GDM1 (cell line): ENCODE measurements at places on chromosomes 7 and 10.

GRCh38 chr7:68288144-68288593 is 1291.5 kb downstream of the TYW1 start:
- DNase-seq: no peak

DNA sequence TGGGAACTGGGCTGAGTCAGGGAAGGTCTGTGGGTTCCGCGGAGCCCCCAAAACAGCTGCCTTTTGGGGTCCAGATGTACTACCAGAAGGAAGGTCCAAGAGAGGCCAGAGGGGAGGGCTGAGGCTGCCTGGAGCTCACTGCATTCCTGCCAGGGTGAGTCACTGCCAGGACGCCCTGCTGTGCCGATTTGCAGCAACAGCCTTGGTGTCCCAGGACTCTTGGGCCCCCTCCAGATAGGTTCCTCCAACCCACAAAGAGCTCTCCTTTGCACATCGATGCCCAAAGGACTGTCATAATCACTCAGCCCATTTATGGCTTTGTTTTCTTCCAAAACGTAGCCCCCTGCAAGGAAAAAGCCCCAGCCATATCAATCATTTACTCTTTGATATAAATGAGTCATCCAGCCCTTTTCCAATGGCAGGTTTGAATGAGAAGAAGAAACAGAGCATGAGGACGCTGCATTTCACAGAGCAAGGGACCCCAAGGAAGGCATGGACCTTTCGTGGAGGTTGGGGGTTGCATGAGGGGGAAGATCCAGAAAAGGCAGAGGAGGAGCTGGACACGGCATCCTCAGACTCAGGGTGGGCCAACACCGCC is 32.2 kb upstream of the COL13A1 start:
- DNase-seq: no peak

DNA sequence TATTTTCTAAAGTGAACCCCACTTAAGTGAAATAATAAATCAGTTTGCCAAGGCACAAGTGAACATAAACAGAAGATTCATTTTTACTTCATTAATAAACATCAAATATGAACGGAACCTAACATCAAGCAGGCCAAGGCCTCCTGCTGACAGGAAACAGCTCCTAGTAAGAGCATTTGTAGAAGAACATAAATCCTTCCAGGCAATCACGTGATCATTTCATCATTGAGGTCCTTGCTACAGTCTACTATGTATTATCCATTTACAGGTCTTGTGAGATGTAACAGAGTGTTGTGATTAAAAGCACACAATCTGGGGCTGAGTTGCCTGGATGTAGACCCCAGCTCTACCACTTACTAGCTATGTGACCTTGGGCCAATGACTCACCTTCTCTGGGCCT is 70.6 kb downstream of the CALD1 start:
- no peak for DNase-seq

GRCh38 chr10:118911363-118911762 is 118.2 kb upstream of the NANOS1 start:
- no peak for DNase-seq

DNA sequence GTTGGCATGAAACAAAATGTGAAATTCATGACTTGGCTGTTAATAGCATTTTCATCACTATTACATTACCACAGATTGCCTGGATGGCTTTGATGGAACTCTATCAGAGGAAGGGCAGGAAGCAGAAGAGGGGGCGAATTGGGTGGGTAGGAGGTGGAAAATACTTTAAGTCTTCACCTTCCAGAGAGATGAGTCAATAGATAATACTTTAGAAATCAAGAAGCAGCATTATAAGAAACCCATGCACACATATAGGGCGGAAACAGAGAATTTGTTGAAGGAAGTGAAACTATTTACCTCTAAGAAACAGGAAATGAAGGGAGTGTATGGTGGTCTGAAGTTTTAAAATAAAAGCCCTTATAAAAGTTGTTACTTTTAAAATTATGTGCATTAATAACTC is 152.1 kb upstream of the TARP start:
- DNase-seq: no peak

DNA sequence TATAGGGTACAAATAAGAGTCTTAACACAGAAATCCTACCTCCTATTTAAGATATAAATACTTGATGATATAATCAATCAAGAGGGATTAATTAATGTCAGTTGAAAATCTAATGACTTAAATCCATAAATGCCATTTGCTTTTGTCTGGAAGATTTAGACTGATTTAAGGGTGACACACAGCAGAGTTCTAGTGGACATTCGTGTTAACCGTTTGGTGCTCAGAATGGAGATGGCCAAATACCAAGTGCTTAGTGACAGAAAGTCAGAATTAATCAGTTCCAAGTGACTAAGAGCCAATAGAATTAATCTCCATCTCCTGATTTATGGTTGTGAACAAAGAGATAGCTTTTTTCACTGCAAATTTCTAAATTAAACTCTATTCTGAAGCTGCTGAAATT is 36.2 kb downstream of the NAMPT start:
- no peak for DNase-seq

GRCh38 chr7:81195033-81195432 is 276.2 kb upstream of the SEMA3C start:
- no peak for DNase-seq

- DNase-seq: no peak
Measured at GRCh38 chr10:124380256-124380995, 38.3 kb downstream of the OAT start.

- peak; percentile 8 for DNase-seq
Measured at GRCh38 chr10:29841724-29842649, 207.2 kb upstream of the SVIL start.

DNA sequence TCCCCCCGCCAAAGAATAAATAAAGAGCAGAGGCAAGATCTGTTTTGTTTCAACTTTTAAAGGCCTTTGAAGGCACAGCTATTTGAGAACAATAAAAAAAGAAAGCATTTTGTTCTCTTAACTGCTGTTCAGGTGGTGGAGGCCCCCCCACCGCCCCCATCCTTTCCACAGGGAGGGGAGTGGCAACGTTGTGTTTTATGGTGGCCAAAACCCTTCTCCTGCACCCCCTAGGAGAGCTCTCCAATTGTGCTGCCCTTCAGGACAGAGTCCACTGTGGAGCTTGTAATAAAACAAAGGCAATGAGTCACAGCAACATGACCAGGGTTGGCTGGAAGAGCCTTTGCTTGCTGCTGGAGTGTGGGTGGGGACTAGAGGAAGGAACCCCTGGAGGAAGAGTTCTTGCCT is 987.9 kb downstream of the KCNMA1 start:
- DNase-seq: no peak

DNA sequence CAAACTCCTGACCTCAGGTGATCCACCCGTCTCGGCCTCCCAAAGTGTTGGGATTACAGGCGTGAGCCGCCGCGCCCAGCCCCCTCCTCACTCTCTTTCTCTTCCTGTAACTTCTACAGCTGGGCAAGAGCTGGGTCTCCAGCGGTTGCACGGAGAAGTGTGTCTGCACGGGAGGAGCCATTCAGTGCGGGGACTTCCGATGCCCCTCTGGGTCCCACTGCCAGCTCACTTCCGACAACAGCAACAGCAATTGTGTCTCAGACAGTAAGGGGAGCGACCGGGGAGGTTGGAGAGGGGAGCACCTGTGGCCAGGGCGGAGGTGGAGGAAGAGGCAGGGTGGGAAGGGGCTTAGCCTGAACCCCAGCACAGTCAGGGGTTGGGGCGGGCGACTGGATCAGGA is 41.4 kb downstream of the EPHB4 start:
- no peak for DNase-seq

DNA sequence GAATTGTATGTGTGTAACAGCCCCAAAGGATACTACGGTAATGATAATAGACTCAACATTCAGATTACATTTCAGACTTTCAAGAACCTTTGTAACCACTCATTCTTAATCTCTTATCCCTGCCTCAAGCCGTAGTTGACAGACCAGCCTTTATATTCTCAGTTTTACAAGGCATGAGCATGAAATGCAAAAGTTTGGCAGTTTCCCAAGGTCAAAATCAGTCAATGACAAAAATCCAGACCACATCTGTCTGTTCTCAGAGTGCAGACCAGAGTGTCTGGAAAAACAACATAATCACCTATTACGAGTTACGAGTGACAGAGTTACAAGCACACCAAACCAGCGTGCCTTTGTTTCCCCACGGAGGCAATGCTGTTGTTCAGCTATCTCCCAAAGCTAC is 178.6 kb upstream of the LRGUK start:
- no peak for DNase-seq

- no peak for DNase-seq
Measured at GRCh38 chr10:33975481-33975880, 641.0 kb upstream of the NRP1 start.

DNA sequence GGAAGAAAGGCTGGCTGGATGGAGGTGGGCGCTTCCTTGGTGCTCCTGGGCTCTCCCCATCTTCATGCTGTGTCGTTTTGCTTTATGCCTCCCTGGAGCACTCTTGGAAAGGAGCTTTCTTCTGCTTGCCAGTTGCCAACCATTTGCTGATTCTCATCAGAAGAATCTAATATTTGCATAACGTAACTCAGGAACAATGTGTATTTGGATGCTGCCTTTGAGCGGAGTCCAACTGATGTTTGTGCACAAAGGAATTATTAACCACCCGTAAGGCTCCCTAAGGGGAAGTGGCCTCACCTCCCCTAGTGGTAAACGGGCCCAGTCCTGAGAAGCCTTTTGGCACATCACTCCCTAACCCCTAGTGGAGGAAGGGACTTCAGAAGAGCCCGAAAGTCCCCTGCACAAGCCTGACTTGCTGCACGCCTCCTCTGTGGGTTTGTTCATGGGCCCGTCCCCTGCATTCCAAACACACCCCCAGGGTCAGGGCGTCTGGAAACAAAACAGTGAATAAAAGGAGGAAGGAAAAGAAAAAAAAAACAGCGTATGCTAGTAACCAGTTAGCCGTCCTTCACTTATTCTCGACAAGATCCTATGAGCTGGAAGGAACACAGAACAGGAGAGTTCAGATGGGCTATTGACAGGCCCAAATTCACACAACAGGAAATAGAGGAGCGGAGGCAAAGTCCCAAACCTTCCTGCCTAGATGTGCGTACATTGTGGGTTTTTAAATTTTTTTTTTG is 602.2 kb downstream of the LRMDA start:
- peak; percentile 10 for DNase-seq

DNA sequence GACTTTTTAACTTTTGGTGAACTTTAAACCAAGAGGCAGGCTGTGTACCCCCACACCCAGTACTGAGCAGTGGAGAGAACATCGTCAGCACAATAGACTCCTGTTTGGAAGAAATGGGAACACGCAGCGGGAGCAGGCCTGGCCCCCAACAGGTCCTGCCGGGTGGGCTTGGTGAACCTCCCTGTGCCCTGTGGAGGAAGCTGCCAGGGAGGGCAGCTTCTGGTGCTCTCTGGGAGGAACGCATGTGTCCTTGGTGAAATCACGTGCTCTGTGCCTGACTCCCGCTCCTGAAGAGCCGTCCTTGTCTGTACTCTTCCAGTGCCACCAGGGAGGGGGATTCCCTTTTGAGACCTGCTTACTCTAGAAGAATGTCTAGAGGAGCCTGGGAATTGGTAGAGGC is 31.6 kb downstream of the CHAT start:
- DNase-seq: no peak

GRCh38 chr7:123745437-123745836 is 3.4 kb downstream of the WASL start:
- no peak for DNase-seq

DNA sequence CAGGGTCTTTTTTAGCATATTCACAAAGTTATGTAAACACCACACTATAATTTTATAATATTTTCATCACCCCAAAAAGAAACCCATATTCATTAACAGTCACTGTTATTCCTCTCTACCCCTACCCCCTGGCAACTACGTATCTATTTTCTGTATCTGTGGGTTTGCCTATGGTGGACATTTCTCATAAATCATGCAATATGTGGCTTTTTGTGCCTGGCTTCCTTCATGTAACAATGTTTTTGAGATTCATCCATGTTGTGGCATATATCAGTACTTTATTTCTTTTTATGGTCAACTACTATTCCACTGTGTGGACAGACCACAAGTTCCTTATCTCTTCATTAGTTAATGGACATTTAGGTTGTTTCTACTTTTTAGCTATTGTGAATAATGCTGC is 59.1 kb upstream of the PAPSS2 start:
- no peak for DNase-seq

- no peak for DNase-seq
Measured at GRCh38 chr10:111267673-111268072, 190.8 kb downstream of the ADRA2A start.

GRCh38 chr10:124671486-124672075 is 72.6 kb downstream of the FAM53B start:
- DNase-seq: no peak

DNA sequence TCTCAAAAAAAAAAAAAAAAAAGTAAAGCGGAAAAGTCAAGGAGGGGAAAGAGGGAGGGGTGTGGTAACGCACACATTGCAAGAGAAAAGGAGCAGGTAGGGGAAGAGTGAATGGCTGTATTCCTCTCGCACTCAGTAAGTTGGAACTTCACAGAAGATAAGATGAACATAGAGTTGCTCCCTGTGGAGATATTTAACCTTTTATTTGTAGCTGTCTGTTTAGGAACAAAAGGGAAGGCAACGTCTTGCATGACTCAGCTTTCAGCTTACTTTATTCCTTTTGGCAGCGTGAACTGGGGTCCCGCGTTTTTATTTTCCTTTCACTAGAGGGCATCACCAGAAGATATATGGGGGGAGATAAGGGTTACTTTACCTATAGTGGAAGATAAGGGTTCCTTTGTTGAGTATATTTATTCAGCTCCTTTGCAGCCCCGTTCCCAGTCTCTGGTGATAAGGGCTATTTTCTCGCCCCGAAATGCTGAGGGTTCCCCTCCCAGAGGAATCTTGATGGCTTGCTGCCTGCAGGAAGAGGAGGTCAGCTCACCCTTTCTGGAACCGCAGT is 78.5 kb downstream of the APBB1IP start:
- no peak for DNase-seq

- DNase-seq: no peak
Measured at GRCh38 chr7:130397051-130397757, 16.9 kb downstream of the CPA1 start.

GRCh38 chr7:98879198-98879978 is 1.1 kb downstream of the TRRAP start:
- no peak for DNase-seq

- no peak for DNase-seq
Measured at GRCh38 chr7:129886818-129887186, 66.0 kb downstream of the UBE2H start.

DNA sequence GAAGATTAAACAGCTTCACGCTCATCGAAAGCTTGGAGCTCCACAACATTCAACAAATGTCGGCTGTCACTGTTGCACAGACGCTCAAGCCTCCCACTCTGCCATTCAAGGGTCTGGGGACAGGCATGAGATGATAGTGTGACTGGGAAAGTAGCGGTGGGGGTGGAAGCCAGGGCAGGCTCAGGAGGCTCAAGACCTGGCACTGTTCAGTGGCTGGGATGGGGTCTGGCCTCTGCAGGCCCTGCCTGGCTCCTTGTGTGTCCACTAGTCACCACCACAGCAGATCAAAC is 13.5 kb upstream of the GTPBP4 start:
- no peak for DNase-seq
